Osteocyte (in vitro differentiated cells): ENCODE measurements at places on chromosomes 7 and 10.

- DNase-seq: no peak
These were observed 680.4 kb upstream of the FOXK1 start for GRCh38 chr7:4001742-4002141.

DNA sequence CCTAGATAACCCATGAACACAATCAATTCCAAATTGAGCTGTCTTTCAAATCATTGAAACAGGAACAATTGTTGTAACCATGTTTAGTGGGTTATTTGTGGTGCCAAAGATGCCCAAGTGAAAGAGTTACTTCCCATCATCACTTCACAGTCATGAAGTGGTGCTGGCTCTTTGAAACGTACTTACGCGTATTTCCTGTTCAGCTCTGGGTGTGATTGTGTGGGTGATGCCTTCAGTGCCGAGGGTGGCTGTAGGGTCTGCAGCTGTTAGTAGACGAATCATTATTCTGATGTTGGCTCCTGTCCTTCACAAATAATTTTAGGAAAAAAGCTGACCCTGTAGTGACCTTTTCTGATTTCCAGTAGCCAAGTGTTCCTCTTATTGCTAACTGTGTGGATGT is 323.1 kb upstream of the KIAA1217 start:
- no peak for DNase-seq

DNA sequence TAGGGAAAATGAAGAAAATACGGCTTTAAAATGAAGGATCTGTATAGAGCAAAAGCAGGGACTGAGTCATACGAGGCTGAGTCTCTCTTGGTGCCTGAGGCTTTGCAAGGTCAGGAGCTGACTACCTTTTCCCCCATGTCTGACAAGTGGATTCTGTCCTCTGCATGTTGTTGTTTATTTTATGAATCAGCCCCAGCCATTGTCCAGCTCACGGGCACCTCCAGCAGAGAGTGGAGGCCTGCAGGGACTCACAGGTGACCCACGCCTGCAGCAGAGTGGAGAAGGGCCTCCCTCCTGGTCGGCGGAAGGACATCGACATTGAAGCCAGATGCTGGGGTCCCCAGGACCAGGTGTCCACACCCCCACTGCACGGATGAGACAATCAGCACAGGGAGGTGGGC is 233.9 kb downstream of the WDR37 start:
- DNase-seq: peak; percentile 65

GRCh38 chr10:44047361-44047760 is 337.5 kb downstream of the CXCL12 start:
- no peak for DNase-seq

DNA sequence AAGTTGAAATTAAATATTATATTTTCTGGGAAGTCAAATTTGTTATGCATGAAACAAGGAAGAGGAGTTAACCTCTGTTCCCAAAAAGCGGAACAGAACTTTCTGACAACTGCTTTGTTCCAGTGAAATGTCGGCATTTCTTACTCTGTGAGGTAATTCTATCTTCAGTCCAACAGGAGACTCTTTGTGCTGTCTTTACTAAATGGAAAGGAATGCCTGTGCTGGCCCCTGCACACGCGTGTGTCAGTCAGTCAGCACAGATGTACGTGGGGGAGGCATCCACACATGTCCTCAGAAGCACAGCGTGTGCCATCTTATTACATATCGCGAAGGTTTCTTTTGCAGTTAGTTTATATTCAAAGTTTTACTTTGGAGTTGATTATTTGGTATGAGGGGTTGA is 37.5 kb downstream of the NET1 start:
- DNase-seq: no peak

DNA sequence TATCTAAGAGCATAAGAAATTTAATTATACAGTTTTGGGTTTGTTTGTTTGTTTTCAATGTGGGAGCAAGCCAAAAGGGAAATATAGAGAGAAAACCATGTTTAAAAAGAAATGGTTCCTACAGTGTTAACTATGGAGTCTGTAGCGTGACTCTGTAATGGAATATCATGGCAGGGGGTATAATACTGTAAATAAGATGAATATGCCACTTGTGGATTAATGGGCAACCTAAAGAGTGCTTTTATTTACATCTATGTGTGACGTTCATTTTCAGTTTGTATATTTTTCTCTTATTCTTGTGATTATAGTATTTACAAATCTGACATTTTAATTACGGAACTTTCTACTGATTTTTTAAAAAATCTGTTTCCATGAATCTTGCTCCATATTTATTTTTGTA is 95.9 kb downstream of the POLL start:
- DNase-seq: no peak

- DNase-seq: no peak
These were observed 4.1 kb downstream of the PRKAG2 start for GRCh38 chr7:151872531-151873401.

GRCh38 chr10:74051736-74052342 is 53.9 kb downstream of the VCL start:
- DNase-seq: no peak

DNA sequence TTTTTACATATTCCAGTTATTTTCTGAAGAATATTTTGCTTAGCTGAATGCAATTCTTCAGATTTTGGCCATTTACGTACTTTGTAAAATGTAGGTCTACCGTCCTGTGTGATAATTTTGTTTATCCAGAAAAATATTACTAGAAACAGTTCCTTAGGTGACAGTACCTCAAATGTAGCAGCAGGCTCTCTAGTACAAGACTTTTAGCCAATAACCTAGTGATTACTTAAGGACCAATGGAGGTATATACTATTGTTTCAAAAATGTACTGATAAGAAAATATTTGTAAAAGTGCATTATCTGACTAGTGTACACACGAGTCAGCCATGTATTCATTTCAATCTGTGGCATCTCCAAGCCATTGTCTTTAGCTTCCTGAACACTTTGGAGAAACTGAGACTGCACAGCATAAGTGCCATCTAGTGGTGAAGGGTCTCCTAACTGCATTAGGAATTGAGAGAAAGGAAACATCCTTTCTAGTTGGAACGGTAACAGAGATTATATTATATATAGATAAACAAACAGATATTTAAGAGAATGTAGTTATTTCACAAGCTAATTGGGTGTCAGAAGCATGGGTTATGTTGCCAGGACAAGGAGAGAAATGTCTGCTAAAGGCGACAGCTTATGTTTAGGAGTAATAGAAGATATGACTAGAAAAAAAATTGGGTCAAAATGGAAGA is 23.7 kb downstream of the RTKN2 start:
- DNase-seq: no peak

DNA sequence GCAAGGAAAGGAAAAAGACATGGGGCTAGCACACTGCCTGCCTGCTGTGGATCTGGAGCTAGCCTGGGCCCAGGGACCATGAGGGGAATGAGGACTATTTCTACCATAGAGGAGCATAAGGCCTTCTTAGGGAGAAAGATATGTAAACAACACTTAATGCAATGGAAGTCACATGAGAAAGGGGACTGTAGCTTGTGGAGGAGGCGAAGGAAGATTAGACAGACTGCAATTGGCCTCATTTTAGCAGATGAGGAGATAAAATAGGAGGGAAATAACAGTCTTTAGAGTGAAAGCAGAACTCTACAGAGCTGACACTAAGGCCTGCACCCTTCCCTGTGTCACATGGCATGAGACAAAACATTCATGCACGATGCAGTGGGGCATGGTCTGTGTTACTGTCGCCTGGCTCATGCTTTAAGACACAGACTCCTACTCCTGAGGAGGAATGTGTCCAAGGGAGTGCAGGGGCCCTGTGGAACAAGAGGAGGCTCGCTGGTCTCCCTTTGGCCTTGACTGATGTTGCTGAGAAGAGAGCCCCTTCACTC is 829.3 kb upstream of the IGFBP3 start:
- DNase-seq: no peak

GRCh38 chr7:112144284-112145059 is 61.7 kb downstream of the DOCK4 start:
- DNase-seq: no peak

- no peak for DNase-seq
These were observed 135.2 kb downstream of the INHBA start for GRCh38 chr7:41567731-41568114.

DNA sequence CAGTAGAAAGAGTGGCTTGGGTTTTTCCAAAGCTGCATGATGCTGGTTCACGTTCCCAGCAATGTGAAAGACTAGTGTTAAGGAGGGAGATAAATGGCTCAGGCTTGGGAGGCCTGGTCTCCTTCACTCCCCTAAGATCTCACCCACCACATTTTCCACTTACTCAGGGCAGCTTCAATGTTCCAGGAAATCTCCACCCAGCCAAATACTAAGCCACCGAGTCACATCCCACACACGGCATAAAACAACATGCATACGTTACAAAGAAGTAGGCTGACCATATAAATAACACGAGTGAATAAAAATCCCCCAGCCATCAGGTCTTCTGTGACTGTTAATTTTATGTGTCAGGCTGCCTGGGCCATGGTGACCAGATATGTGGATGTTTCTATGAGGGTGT is 303.5 kb downstream of the SFMBT2 start:
- DNase-seq: no peak

GRCh38 chr10:132975831-132976682 is 33.7 kb upstream of the CFAP46 start:
- no peak for DNase-seq

DNA sequence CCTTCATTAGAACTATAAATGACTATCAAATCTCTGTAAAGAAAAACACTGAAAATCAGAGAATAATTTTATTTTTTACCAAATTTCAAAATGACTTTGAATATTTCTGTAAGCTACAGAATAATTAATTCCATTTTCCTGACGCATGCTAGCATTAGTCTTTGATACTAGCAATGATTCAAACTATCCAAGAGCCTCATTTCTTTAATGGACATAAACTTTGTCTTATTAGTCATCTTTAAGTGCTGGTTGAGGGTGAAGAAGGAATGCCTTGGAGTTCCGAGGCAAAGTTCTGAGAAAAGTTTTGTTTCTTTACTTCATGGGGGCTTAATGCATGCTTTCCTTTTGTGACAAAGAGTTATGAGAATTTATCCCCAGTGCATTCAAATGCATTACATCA is 137.3 kb downstream of the AGMO start:
- DNase-seq: no peak

DNA sequence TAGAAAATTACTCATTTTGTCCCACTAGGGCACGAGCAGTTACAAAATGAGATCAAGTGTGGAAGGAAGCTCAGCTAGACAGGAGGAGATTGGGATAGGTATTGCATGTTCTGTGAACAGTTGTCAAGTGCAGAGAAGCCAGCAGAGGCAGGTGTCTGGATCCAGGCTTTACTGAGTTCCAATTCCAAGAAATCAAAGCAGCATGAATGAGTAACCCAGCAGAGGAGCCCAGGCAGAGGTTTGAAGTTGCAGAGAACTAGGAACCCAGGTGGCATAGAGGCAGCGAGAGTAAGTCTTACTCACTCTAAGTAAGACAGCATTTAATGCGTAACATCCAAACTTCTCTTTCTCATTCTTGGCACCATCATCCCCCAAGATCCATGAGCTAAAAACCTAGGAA is 11.8 kb downstream of the MRC1 start:
- no peak for DNase-seq

DNA sequence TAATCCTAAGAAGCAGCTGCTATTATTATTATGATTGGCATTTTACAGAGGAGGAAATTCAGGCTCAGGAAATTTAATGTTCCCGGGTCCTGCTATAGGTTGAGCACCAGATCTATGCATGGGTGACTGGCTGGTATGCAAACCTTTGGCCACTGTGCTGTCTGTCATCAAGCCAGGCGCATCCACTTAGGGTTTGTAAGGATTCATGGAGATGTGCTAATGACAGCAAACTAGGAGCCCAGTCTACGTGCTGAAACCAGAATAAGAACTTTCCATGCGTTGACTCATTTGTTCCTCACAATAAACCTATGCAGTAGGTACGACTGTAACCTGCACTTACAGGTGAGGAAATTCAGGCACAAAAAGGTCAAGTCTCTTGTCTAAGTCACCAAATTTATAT is 64.5 kb upstream of the ZMIZ1 start:
- no peak for DNase-seq

GRCh38 chr10:50395851-50396250 is 144.5 kb upstream of the ASAH2 start:
- DNase-seq: no peak
